ENCODE measurements at places on chromosomes 6 and 20.

DNA sequence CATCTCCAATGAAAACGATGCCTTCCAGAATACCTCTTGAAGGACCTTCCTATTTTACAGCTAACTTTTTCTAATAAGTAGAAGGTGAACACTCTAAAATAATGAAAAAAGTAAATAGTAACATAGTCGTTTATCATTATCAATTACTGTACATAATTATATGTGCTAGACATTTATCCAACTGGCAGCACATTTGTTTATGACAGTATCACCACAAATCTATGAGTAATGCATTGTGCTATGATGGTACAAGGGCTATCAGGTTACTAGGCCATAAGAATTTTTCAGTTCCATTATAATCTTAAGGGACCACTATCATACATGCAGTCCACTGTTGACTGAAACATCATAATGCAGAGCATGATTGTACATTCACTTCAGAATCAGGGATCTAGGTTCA lies 68.4 kb downstream of the ATG5 start:
- DNase-seq, result no peak

- DNase-seq, result no peak
These were observed 43.4 kb upstream of the RNF144B start for GRCh38 chr6:18343741-18344140.

DNA sequence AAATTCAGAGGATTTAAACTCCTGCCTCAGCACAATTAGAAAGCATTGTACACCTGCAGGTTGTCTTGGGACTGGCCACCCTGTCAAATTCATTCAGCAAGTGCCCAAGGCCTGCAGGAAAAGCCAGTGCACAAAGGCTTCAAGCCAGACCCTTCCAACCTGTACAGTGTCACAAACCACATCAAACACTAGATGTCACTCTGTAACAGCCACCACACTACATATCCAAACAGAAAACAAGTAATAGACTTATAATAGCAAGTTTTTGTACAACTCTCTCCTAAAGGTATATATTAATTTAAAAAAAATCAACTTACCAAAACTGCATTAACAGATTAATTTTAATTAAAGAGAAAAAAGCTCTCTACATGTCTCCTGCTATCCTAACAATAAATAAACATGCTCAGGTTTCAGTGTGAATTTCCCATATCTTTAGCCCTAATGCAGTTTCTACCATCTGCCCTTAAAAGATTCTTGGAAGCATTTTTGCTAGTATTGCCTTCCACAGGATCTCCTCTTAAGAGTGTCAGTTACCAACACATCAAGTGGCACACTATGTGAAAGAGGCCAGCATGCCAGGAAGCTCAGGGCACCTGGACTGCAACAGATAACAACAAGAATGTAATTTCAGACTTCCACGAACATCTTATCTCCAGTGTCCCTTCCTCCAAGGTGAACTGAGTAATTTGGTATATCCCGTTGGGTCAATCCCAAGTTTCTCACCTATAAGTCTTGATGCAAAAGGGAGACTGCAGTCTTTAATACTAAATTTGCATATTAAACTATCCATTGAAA lies 47.5 kb downstream of the RALGAPA2 start:
- DNase-seq, result no peak

- DNase-seq, result no peak
These were observed 259.6 kb upstream of the PLN start for GRCh38 chr6:118288355-118289124.

- DNase-seq, result no peak
These were observed 131.3 kb downstream of the MYO6 start for GRCh38 chr6:75880305-75880704.

DNA sequence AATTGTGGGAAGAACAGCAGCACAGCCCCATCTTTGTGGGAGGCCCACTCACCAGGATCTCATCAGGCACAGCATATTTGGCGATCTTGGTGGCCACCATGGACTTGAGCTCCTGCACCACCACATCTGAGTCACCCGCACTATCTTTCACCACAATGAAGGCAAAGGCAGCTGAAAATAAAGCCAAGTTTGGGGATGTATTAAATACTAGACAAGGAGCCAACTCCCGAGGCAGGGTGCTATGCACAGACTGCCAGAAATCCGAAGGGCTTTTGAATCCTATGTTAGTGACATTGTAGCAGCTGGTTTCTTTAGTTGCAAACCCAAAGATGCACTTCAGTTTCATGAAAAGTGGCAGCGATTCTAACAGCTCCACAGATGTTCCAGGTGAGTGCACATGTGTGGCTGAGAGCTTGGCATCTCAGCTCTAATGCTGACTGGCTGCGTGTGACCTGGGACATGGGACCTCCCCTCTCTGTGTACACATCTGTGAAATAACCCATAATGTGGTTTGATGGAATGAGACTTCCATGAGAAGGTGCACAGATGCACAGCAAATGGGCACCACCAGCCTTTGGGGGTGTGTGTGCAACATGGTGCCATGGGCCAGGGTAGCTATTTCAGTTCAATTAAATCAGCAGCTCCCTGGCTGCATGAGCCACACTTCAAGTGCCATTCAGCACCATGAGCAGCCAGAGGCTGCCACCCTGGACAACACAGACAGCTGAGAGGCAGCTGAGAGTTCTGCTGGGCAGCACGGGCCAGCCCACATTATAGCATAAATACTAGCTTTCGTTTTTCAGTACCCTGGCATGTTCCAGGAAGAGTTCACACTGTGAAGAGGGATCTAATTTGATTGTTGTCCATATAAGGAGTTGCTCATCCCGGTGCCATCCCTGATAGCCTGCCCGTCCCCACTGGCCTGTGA lies 16.9 kb upstream of the APMAP start:
- DNase-seq, result peak; percentile 37

- no peak for DNase-seq
These were observed 445.4 kb upstream of the DEFB115 start for GRCh38 chr20:30811885-30812671.

DNA sequence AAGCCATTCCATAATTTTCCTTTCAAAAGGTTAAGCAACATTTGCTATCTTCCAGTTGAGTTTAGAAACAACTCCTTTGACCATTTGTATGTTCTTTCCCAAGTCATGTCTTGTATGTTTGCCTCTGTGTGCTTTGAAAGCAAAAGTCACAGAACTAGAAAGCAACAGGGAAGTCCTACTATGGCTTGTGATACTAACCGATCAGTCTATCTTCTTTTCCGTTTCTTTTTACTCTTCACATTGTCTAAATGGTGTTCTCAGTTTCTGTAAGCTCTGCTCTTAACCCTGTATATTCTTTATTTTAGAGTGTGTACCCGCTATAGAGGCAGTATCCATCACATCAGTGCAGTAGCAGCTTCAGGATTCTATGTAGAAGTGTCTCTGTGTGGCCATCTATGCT lies 32.9 kb downstream of the TMEM244 start:
- no peak for DNase-seq

- no peak for DNase-seq
These were observed 27.4 kb downstream of the HEBP2 start for GRCh38 chr6:138431256-138432062.

DNA sequence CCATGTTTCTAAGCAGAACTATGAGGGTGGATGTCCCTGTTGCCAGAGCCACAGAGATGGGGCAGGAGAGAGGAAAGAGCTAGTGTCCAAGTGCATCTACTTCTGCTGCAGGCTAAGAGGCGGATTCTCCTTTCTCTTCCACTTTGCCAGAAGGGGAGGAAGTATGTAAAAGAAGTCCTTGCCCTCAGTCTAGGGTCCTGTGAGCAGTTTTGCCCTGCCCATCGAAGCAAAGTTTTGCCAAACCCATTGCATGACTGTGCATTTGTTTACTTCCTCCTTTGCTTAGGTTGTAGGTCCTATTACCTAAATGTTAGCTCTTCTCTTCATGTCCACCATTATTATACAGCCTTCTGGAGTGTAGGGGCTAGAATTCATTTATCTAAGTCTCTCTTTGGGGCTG lies 106.2 kb upstream of the ARMC2 start:
- no peak for DNase-seq

DNA sequence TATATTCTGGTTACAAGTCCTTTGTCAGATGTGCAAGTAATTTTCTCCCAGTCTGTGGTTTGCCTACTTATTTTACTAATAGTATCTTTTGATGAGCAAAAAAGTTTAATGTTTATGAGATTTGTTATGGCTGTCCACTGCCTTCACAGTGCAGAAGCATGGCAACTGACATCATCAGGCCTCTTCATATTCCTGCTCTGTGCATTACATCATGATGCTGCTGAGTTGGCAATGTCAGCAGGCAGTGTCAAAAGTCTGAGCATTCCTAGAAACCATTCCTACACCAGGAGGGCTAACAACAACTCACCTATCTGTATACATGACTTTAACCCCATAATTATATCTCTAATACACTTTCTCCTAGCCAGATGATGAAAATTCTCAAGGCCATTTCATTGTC lies 10.8 kb upstream of the OR2B2 start:
- DNase-seq, result no peak

- no peak for DNase-seq
These were observed 336.2 kb downstream of the CDKAL1 start for GRCh38 chr6:20870493-20870892.

- no peak for DNase-seq
These were observed 130.7 kb downstream of the UTRN start for GRCh38 chr6:144415835-144416237.

DNA sequence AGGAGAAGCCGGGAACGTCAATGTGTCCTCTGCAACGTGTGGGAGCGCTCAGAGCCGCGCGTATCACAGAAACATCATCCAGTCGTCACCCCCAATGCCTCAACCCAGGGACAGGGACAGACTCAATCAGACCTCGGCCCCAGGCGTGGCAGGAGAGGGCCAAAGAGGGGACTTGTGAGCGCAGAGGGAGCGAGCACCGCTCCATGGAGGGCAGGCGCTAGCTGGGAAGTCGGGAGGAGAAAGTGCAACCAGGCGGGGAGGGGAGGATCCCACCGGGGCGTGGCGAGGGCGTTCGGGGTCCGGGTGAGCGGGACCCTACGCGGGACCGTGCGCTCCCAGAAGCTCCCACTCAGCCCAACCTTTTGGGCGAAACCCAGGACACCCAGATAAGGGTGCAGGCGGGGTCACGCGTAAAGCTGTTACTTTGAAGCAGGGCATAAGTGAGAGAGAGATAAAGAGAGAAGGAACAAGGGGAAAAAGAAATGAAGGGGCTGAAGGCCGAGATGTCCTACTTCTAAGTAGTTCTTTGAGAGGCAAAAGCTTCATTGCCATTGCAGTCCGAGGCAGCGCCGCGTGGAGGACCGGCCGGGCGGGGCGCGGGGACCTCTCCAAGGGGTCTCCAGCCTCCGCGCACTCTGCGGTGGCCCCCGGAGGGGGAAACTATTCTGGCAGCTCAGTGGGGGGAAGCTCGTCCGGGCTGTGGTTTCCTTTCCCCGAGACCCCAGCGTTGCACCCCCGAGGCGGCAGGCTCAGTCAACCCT lies 862 bp upstream of the SOBP start:
- peak; percentile 51 for DNase-seq

DNA sequence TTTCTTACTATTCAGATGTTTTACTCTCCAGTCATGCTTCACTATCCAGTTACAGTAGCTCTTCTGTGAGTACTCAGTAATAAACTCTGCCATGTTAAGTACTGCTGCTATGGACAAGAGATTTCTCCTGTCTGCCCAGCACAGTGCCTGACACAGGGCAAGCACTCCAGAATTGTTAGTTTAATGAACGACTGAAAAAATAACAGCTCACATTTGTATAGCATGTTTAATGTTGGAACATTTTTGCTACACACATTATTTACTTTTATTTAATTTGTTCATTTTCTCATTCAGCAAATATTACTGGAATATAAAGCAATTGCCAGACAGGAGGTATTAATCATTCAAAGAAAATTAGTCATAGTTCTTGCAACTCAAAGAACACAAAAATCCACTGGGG lies 142.6 kb upstream of the HMGN3 start:
- DNase-seq, result no peak

GRCh38 chr6:110512991-110513390 lies 36.6 kb upstream of the SLC22A16 start:
- no peak for DNase-seq

- no peak for DNase-seq
These were observed 29.9 kb downstream of the BCAS1 start for GRCh38 chr20:54040531-54040930.

DNA sequence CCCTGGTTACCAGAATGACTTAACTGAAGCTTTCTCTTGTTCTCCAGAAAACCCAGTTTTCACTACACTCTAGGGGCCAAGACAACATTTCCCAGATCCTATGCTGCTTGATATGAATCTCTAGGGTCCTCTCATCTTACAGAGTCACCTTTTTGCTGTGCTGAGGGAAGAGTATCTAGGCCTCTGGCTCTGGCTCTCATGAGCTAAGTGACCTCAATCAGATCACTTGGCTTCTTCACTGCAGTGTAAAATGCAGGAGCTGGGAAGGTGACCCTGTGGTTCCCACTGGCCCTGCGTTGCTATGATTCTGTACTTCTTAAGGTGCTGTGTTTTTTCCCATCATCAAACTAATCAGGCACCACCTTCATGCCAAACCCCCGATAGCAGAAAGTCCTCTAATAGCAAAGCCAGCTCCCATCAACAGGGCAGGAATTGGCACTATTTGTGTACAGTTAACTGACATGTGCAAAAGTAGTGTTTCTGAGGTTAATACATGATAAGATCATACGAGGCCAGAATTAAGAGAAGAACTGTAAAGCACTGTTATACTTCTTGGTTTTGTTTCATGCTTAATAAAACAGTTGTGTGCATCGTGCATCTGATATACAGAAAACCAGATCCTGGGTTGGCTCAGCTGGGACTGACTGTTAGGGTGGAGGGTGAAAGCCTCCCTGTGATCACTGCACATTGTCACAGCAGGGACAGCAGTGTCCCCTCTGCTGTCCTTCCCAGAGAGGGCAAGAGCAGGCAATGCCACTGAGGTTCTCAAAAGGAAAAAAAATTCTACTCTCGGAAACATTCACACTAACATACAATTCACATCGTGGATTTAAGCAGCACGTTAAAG lies 46.7 kb downstream of the CNKSR3 start:
- no peak for DNase-seq

GRCh38 chr20:63216849-63217471 lies 1.0 kb upstream of the YTHDF1 start:
- no peak for DNase-seq

- DNase-seq, result no peak
These were observed 4.5 kb downstream of the SUN5 start for GRCh38 chr20:32999603-33000250.

- DNase-seq, result no peak
These were observed 39.5 kb upstream of the KIF16B start for GRCh38 chr20:16612706-16613105.

GRCh38 chr6:163327921-163328320 lies 86.6 kb upstream of the QKI start:
- no peak for DNase-seq

DNA sequence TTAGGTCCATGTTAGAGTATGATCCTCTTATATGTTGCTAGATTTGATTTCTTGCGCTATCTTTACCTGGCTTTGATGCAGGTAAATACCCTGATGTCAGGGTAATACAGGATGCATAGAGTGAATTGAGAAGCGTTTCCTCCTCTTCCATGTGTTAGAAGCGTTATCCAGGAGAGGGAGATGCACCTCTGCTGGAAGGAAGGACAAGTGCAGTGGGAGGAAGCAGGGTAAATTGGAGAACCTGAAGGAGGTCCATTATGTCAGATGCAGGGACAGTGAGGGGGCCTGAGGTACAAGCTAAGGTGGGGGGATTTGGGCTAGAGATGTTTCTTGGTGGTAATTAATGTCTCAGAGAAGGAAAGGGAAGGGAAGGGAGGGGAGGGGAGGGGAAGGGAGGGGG lies 7.7 kb downstream of the SHLD1 start:
- DNase-seq, result no peak
